CD4-positive, alpha-beta T cell treated with Interleukin-4 for 4 hours (primary cell): ENCODE measurements at places on chromosomes 2 and 18.

- DNase-seq: no peak
Observed at GRCh38 chr2:165827921-165828276, 33.9 kb upstream of the GALNT3 start.

DNA sequence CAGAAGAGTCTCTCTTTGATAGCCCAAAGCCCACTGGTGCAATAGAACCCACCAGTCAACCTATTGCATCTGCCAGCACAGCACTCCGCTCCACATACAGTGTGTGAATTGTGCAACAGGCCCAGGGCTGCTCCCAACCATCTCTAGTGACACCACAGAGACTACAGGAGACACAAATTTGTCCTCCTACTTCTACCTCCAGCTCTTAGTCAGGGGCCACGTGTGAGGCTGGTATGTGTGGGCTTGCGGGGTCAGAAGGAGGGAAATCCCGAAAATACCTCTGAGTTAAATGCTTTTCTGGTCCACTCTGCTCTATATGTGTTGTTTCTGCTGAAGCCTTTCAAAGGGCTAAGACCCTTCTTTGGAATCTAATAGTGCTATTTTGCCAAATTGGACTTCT lies 18.0 kb downstream of the DGUOK start:
- no peak for DNase-seq

DNA sequence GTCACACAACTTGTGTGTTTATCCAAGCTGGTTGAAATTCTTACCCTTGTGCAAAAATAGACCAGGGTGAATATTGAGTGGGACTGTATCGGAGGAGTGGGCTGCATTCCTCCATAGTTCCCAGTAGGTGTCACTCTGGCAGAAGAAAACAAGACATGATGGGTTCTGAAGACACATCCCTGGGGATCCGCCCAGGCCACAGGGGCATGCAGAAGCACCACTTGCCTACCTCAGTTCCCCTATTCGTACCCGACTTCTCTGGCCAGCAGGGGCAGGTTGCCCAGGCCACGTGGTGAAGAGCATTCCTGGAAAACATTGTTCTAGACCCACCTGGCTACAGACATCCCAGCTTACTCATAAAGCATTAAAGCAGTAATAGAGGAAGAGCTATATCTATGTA lies 168.2 kb downstream of the FAM210A start:
- DNase-seq: peak; percentile 39

- DNase-seq: no peak
Observed at GRCh38 chr18:13578400-13578799, 148.0 kb downstream of the FAM210A start.

DNA sequence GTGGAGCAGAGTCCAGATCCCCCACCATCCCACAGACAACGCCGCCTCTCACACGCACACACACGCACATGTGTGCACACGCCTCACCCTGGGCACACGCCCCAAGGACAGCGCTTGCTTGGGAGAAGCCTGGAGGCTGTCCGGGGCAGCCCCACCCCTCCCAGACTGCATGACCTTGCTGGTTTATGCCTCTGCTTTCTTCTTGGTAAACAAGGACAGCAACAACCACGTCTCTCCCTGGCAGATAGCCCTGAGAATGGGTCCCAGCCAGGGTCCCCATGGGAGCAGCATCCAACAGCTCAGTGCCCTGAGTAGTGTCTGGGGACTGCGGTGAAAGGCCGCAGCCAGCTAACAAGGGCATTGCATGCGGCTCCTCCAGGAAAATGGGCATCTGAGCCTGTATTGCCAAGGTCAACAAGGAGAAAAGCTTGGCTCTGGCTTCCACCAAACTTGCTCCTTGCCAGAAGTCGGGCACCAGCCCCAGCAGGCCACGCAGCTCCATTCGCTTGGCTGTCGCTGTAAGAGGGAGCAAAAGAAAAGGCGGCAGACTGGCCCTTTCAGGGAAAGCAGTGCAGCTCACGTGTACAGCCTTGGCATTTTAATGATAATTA lies 234.6 kb downstream of the EIPR1 start:
- DNase-seq: no peak

DNA sequence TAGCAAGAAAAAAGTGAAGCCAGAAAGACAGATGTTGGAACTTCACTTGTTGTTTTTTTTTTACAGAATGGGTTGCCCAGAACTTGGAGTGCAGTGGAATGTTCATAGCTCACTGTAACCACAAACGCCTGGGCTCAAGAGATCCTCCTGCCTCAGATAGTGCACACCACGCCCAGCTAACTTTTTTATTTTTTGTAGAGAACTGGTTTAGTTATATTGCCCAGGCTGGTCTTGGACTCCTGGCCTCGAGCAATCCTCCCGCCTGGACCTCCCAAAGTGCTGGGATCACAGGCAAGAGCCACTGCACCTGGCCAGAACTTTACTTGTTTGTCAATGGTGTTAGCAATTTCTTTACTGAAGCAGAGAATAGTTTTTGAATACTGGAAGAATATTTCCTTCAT lies 11.9 kb upstream of the ASPRV1 start:
- DNase-seq: no peak

GRCh38 chr2:56011624-56012023 lies 88.0 kb upstream of the EFEMP1 start:
- no peak for DNase-seq

DNA sequence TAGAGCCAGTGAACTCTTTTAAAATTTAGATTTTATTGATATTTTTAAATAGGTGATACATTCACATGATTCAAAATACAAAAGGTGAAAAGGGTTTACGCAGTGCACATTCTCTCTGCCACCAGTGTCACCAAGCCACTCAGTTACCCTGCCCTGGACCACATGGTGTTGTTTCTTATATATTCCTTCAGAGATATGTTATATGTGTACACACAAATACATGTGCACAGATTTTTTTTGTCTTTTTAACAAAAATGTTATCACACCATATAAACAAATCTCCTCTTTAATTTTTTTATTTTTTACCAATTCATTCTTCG lies 26.2 kb downstream of the SERPINB4 start:
- DNase-seq: no peak
